ENCODE measurements at places on chromosomes 12 and 14.

- no peak for DNase-seq
Observed at GRCh38 chr12:43063650-43064049, 474.1 kb upstream of the PRICKLE1 start.

DNA sequence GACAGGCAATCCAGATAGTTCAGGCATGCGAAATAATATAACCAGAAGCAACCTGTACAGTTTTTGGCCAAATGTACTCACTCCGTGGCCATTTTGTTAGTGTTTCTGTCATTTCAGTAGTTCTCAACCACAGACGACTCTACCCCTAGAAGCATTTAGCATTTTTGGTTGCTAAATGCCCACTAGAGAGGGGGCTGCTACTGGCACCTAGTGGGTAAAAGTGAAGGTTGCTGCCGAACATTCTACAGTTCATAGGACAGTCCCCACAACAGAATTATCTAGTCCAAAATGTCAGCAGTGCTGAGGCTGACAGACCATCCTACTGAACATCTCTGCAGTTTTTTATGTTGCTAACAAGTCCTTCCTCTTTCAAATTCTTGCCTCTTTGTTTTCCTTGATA lies 107.4 kb downstream of the TSHR start:
- DNase-seq: no peak

GRCh38 chr12:42767326-42767954 lies 177.9 kb upstream of the PRICKLE1 start:
- DNase-seq: no peak

DNA sequence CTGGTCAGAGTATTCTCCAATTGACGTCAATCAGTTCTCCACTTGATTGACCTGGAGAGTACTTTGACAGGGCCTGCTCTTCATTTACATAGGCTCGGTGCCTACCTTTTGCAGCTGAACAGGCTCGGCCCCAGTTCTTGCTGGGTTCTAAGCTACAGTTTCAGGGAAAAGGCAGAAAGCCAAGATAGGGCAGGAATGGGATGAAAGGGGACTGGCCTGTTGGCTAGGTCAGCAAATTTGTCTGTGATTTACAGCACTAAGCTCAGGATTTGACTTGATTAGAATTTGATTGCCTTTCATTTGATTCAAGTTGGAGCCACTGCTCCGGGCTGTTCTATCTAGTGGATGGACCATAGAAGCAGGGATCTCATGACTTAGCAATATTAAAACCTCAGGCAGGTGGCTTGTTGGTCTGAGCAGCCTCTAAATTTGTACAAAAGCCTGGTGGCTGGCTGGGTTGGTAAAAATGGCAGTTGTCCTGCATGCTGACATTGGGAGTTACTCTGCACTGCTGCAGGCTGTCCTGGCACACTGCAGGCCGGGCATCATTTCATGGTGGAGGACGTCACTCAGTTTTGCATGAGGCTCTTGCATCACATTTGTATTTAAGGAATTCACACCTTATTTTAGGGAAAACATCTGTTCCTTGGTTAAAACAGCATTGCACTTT lies 71.8 kb downstream of the BICD1 start:
- no peak for DNase-seq

DNA sequence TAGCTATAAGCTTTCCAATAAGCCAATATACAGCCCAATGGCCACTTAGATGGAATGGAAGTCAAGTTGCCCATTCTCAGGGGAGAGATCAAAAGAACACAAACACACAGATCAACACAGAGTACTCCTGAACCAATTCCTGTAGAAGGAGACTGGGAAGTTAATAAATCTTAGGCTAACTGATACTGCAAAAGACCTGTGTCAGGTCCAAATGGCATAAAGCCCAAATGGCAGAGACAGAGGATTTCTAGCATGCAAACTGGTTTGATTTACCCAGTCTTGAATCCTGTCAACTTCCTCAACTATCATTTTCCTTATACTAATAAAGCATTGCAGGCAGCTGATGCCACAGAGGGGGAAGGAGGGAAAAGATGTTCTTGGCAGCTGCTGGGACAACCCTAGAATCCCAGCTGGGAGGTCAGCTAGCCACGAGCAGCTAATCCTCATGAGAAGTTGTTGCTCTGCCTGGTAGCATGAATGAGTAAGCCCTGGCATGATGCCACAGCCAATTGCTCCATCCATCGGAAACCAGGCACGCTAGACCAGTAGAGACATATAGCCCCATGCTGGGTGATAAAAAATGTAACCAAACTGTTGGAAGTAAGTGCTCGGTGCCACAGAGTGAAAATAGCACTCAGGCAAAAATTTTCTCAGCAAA lies 26.2 kb downstream of the ANG start:
- DNase-seq: no peak

DNA sequence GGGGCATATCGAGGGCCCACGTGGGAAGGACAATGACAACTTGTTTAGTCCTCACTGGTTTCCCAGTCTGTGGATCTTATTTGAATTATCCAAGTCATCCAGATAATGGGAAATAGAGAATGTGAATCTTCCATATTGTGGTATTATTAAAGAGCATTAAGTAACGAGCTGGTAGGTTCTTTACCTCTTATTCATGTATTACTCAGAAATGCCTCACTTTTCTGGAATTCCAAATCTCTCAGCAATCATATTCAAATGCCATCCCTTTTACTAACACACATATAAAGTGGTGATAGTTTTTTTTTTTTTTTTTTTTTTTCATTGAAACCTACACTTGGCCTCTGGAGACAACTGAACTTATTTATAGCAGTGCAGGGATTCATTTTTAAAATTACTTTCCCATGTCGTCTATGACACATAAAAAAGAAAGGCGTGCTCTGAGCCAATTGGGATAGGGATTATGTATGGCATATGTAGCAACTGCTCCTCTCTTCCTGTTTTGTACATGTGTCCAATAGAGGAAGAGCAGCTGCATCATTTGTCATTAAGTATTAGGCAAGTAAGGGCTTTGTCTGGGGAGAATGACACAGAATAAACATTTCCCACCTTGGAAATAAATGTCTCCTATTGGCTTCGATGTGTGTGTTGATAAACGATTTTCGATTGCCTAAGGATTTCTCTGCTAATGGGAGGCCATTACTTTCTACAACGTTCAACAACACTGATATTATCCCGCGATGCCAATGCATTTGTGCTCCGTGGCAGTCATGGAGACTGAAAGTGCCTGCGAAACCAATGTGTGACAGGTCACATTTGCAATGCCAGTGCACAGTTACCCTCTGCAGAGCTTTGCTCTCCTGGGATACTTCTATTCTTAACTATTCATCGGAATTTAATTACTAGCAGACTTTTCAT lies 78.6 kb upstream of the IFNG-AS1 start:
- no peak for DNase-seq

- no peak for DNase-seq
Observed at GRCh38 chr14:68952531-68953195, 26.4 kb downstream of the ACTN1 start.

GRCh38 chr12:17326649-17327048 lies 720.7 kb upstream of the LMO3 start:
- DNase-seq: no peak

GRCh38 chr12:105933671-105934665 lies 204.8 kb downstream of the NUAK1 start:
- no peak for DNase-seq

- no peak for DNase-seq
Observed at GRCh38 chr12:2673966-2674810, 120.6 kb upstream of the FKBP4 start.

GRCh38 chr14:20811986-20812975 lies 9.6 kb upstream of the RNASE1 start:
- DNase-seq: no peak

DNA sequence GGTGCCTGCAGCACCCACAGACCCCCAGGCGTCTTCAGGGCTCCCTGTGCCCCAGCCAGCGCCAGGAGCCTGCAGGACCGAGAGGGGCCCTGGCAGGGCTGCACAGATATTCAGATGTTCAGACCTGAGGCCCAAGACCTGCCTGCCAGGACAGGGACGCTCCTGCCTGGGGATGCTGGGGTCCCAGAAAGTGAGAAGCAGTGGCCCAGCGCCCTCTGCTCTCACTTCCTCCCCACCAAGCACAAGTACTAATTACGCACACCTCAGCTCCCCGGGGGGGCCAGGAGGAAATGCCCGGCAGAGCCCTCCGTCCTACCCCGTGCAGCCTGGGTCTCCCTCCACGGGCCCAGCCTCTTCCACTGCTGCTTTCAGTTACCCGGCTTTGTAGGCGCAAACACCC lies 28.8 kb upstream of the INF2 start:
- no peak for DNase-seq

DNA sequence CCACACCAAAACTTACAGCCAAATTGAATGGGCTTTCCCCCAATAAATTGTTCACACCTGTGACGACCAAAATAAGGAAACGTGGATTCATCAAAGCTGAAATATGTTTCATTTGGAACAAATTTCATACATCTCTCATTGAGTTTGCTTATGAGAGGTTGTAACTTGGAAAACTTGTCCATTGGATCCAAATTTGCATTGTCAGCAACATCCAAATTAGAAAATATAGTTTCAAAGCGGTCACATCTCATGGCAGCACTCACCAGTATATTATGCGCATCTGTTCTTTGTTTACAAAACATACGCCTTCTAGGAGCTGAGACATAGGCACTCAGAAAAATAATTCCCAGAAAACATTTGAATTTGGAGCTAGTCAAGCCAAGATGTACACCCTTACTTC lies 1028.2 kb upstream of the USP15 start:
- DNase-seq: no peak

DNA sequence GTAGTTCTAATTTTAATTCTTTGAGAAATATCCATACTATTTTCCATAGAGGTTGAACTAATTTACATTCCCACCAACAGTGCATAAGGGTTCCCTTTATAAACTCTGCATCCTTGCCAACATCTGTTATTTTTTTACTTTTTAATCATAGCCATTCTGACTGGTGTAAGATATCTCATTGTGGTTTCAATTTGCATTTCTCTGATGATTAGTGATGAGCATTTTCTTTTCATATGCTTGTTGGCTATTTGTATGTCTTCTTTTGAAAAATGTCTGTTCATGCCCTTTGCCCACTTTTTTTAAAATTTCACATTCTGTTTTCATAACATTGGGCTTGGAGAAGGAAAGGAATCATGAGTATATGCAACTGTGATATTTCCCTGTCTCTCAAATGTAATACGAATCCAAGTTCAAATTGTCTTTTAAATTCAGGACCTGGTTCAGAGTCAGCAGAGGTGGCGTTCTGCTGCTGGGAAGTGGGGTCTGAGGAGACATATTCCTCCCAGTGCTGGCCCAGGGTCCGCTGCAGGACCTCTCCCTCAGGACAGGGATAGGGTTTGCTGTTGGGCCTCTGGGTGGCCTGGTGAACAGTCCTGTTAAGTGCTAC lies 81.2 kb upstream of the ETV6 start:
- DNase-seq: no peak

DNA sequence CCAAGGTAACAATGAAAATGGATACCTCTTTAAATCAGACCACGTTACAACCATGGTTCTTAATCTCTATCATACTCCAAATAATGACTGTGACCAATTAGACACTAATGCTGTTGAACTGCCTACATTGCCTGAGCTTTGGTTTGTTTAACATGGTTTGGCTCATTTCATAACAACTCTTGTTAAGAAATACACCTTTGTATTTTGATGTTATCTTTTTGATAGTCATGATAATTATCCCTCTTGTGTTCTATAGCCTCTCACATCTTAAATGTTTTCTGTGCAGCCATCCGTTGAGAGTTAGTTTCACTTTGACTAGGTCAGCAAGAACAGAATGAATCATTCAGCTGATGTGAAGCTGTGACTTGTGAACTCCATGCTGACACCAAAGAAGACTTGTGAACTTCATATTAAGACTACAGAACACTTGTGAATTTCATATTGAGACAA lies 75.5 kb upstream of the RERGL start:
- DNase-seq: no peak

- DNase-seq: no peak
Observed at GRCh38 chr14:99257673-99258221, 14.2 kb downstream of the BCL11B start.

GRCh38 chr12:73867147-73867546 lies 670.5 kb upstream of the ATXN7L3B start:
- DNase-seq: no peak

Measured in stimulated activated naive CD4-positive, alpha-beta T cell treated with Interleukin-2 at 50 U/mL for 16 hours (primary cell).